ENCODE measurements at places on chromosomes 13 and 19.

GRCh38 chr19:53597023-53597422 is 34.8 kb upstream of the DPRX start:
- no peak for DNase-seq

- no peak for DNase-seq
Observed at GRCh38 chr13:40143559-40143958, 488.1 kb downstream of the COG6 start.

DNA sequence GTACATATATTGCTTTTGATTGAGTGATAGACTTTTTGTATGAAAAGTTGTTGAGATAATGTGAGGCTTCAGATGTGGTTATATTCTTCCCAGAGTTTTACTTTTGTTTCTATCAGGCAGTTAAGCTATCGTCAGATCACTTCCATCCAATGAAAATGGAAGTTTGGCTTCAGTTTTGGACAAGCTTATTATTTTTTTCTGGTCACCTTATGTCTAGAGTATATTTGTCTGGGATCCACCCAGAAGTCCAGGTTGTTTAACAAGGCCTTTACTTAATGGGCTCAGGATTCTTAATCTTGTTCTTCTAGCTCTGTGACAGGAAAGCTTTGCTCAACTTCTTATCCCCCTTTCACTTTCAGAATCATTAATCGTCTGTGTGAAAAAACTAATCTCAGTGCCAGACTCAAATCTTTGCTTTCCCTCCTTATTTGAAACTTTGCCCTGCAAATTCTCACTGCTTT is 150.9 kb downstream of the PDS5B start:
- no peak for DNase-seq

DNA sequence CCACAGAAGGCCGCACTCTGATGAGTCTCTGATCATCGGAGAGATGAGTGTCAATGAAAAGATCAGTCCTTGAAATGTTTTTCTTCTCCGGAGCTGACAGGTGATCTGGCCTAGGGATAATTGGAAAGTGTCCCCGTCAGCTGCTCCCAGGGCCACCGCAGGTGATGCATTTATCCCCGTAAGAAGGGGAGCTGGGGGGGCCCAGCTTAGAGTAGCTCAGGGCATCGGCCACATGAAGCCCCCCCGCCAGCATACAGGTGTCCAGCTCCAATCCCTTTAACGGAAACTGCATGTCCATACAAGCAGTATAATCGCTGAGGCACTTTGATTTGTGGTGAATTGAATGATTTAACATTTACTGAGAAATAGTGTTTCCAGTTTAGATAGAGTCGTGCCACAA is 27.7 kb downstream of the ATP4B start:
- no peak for DNase-seq

Measured in stimulated activated CD8-positive, alpha-beta memory T cell treated with anti-CD3 and anti-CD28 coated beads, Interleukin-7, amount 100 ng/mL, for 48 hours (primary cell).